ENCODE measurements at places on chromosomes 11 and 22. TPM values are rescaled to one million over a fixed set of nuclear protein-coding genes. Genes with fewer than 3 reads are reported as not detected.

The HIC2 gene
- total RNA-seq, result 1.2 TPM

The FIBIN gene
- total RNA-seq, result 6.0 TPM

The MS4A12 gene
- not detected for total RNA-seq

The OR8K5 gene
- total RNA-seq, result not detected

The NPAS4 gene
- total RNA-seq, result not detected
